ENCODE measurements at places on chromosomes 13 and 19.

- DNase-seq = no peak
Measured at GRCh38 chr19:48713041-48713863, 6.3 kb downstream of the MAMSTR start.

DNA sequence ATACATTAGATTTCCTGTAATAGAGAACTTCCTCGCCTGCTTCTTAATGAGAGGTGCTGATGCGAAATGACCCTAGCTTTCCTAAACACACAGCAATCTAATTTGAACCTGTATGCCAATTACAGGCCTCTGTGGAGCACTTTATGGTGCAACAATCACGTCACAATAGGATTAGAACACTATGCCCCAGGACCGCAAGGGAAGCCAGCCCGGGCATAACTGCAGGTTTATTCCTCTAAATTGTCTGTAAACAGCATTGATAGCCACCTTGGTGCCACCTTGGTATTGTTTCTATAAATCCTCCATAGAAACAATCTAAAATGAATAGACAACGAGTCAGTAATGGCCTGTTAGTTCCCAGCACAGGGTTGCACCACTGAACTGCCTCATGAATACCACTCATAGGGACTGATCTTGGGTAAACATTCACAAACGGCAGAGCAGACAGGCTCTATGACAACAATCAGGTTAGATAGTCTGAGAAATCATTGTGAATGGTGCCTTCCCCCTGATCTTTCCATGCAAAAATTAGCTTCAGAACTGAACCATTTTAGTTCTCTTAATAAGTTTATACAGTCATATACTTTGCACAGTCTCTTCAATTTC is 182.5 kb upstream of the OBI1 start:
- DNase-seq = no peak

- DNase-seq = no peak
Measured at GRCh38 chr13:38385153-38385891, 35.7 kb downstream of the UFM1 start.

DNA sequence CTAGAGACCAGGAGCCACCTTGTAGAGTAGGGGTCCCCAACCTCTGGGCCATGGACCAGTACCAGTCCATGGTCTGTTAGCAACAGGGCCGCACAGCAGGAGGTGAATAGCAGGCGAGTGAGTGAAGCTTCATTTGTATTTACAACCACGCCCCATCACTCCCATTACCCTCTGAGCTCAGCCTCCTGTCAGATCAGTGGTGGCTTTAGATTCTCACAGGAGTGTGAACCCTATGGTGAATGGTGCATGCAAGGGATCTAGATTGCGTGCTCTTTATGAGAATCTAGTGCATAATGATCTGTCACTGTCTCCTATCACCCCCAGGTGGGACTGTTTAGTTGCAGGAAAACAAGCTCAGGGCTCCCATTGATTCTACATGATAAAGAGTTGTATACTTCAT is 303.6 kb downstream of the KCNRG start:
- no peak for DNase-seq

GRCh38 chr19:40803857-40804782 is 5.1 kb downstream of the EGLN2 start:
- DNase-seq = no peak

- no peak for DNase-seq
Measured at GRCh38 chr19:46994141-46994686, 25.4 kb upstream of the NPAS1 start.

DNA sequence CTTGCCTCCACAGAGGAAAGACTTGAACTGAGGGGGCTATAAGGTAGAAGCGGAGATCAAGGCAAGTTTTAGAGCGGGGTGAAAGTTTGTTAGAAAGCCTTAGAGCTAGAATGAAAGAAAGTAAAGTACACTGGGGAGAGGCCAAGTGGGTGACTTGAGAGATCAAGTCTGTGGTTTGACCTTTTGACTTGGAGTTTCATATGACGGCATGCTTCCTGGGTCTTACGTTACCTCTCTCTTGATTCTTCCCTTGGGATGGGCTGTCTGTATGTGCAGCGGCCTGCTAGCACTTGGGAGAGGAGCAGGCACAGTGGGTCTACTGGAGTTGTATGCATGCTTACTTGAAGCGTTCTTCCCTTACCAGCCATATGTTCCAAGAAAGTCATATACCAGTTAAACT is 1768.5 kb downstream of the PCDH9 start:
- no peak for DNase-seq

DNA sequence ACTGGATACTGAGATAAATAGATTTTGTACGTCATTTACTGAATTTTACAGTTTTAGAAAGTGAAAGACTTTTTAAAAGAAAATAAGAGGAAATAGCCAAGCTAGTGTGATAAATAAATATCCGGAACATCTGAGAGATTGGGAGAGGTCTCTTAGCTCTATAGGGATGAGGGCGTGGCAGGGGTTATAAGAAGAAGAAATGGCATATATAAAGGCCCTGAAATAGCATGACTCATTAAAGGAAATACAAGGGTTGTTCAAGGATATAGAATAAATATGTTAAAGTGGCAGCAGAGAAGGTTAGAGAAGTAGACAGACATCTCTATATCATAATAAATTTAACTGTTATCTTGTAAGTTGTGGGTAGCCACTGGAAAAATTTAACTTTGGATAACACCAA is 144.4 kb downstream of the MAB21L1 start:
- DNase-seq = no peak

DNA sequence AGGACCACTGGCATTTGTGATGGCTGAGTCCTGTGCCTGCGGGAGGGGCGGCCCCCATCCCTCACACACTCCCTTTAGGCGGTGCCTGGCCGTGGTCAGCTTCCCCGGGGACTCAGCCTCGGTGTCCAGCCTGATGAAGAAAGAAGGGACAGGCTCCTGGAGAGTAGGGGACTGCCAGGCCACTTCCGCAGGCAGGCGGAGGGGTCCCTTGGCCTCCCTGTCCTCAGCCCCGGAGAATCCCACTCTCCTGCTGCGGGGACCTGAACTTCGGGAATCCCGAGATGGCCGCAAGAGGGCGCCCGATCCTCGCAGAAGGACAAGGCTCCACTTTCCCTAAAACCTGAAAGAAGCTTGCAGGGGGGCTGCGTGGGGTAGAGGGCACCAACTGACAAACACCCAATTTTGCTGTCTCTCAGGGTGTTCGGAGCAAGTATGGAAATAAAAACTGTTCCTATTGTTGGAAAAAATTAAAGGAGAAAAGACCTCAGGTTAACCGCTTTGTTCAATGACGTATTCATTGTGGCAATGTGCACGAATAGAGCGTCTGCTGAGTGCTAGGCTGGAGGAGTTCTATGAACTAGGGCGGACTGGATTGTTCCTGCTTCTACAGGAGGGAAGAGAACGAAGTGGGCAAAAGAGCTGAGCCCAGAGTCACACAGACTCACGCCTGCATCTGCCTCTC is 297.3 kb downstream of the ZNF536 start:
- DNase-seq = no peak

DNA sequence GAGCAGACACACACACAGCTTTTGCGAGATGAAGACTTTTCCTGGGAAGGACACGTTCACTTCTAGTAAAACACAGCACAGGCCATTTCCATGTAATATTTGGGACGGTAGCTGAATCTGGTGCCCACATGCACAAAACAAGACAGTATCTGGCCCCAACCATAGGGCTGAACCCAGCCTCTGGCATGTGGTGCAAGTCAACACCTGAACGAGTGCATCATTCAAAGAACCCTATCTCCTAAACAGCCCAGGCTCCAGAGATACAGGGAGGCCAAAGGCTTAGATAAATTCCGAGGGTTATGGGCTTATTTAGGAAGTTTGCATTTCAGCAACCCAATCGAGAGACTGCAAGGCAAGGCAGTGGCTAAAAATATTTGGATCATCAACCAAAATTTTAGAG is 2.7 kb upstream of the TFDP1 start:
- DNase-seq = no peak

DNA sequence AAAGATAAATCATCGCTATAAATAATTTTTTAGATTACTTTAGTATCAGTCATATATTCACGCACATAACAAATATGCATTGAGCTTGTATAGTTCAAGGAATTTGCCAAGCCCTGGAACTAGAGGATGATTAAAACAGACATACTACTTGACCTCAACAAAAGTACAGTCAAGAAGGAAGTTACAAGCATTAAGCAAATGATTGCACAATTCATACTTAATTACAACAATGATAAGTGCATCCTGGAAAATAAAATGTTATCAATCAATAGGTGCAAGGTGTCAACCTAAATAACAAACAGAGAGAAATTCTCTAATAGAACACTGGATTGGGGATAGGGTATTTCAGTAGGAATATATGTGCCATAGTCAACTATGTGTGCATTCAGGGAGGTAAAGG is 491.2 kb downstream of the GPC5 start:
- no peak for DNase-seq

DNA sequence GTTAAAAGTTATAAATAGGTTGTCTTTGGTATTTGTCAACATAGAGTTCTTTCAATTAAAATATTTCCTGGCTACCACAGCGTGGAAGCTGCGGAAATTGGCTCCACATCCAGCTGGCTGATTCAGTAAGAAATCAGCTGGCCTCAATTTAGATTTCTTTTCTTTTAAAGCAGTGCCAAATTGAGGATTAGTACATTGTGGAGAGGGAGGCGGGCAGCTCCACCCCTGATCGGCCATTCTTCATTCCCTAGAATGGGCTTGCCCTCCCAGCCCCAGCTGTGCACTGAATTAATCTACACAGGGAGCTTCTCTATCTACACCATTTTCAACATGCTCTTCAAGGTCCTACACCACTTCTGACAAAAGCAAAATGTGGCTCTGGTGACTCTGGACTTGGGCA is 624.8 kb downstream of the DACH1 start:
- DNase-seq = no peak

- no peak for DNase-seq
Measured at GRCh38 chr19:31316201-31316951, 32.9 kb downstream of the TSHZ3 start.

DNA sequence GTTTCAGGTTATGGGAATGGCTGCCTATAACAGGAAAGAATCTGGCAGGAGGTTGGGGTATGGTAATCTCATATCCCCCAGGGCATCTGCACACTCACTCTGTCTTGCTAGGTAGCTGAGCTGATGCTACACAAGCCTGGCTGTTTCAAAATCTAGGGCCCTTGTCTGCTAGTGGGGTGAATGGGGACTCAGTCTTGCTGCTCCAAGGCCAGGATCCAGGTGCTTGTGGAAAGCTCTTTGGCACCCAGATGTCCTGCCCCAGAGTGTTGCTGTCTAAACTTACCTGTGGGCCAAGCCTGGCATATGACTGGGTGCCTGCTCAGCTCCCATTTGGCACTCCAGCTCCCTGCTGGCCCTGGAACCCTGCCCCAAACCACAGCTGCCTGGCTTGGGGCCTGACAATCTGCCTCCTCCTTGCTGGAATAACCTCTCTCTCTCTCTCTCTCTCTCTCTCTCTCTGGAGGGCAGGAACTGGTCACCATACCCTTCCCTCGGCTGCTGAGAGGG is 158.1 kb upstream of the TSC22D1 start:
- no peak for DNase-seq

DNA sequence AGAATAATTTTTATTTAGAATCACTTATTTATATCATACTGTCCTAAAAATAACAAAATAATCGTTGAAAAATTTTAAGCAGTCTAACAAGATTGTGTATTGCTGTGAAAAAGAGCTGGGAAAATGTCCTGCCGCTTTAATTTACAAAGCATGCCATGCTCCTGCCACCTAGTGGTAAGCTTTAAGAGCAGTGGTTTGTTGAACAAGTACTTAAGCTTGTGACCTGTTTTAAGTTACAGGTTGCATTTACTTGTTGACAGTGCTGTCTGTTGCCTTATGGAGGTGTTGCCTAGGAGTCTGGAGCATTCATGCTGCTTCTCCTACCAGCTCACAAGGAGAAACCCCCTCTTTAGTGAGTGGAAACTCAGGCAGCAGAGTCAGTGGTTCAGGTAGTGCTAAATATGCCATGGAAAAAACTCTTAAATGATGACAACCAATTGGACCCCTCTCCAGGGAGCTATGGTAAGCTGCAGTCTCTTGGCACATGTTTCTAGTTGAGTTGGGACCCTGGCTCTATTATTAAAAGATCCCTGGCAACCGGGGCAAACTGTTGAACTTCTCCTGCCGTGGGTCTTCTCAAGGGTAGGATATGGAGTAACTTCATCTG is 68.4 kb downstream of the SPATA13 start:
- no peak for DNase-seq

DNA sequence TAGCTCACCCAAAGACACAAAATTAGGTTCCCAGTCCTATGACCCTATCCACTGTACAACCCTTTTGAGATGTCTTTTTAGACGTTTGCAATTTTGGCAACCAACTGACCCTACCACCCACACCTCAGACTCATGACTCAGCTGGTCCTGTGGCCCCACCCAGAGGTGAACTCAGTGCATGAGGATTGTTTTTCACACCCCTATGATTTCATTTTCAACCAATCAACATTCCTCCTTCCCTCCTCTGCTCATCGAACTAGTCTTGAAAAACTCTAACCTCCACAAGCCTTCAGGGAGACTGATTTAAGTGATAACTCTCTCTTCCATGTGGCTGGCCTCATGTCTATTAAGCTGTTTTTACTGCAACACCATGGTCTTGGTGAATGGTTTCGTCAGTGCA is 350.7 kb downstream of the UQCRFS1 start:
- no peak for DNase-seq

- no peak for DNase-seq
Measured at GRCh38 chr13:27130223-27130978, 41.2 kb downstream of the USP12 start.

GRCh38 chr13:47326061-47326460 is 429.2 kb upstream of the HTR2A start:
- DNase-seq = no peak

GRCh38 chr13:89520468-89520867 is 1827.0 kb upstream of the MIR17HG start:
- DNase-seq = no peak

DNA sequence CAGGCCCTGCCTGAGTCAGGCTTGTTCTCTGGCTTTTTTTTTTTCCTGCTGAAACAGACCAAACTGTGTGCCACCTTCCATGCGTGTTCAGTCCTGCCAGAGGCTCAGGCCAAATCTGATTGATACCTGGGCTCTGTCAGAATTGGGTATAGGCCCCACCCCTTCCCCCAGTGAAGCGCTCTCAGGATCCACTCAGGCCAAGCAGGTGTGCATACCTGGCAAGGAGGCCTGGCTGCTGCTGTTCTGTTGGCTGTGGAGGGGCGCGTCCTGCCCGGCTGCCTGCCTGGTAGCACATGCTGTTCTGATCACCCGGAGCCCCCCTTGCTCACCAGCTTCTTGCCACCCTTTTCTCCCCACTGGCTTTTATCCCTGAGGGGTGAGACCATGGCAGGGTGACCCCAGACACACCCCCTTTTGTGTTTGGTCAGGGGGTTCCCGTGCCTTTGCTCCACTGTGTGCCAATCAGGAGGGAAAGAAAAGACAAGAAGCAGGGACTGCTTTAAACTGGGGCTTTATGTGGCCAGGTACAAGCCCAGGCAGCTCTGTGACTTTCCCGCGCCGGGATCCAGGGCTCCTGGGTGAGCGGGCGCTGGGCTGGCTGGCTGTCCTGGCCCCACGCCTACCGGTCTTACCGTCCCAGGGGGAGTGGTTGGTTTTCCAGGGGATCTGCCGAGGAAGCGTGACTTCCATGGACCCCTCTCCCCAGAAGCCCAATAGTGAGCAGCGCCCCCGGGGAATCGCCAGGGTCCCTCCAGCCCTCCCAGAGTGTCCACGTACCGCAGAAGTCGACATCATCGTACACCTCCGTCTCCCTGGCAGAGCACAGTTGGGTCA is 12.7 kb downstream of the PRAM1 start:
- DNase-seq = no peak

- DNase-seq = no peak
Measured at GRCh38 chr13:93534181-93534700, 307.6 kb downstream of the GPC6 start.

GRCh38 chr13:23867027-23867491 is 22.1 kb downstream of the MIPEP start:
- no peak for DNase-seq

GRCh38 chr19:51688671-51689571 is 4.2 kb upstream of the SPACA6 start:
- peak; percentile 86 for DNase-seq
